ENCODE measurements at places on chromosomes 4 and X.

GRCh38 chr4:144338148-144338547 is 197.6 kb upstream of the GYPA start:
- DNase-seq, result no peak

- DNase-seq, result no peak
Measured at GRCh38 chrX:39450234-39450977, 647.4 kb downstream of the BCOR start.

GRCh38 chr4:64883087-64883807 is 474.0 kb upstream of the TECRL start:
- DNase-seq, result no peak

- no peak for DNase-seq
Measured at GRCh38 chrX:150530821-150531220, 37.6 kb upstream of the MTM1 start.

- DNase-seq, result no peak
Measured at GRCh38 chr4:139282065-139282720, 2.2 kb upstream of the MGARP start.

- no peak for DNase-seq
Measured at GRCh38 chr4:83013902-83014301, 3.3 kb upstream of the LIN54 start.

- no peak for DNase-seq
Measured at GRCh38 chr4:122341886-122342285, 36.9 kb upstream of the ADAD1 start.

GRCh38 chrX:145990051-145990450 is 172.4 kb downstream of the SLITRK2 start:
- DNase-seq, result no peak

DNA sequence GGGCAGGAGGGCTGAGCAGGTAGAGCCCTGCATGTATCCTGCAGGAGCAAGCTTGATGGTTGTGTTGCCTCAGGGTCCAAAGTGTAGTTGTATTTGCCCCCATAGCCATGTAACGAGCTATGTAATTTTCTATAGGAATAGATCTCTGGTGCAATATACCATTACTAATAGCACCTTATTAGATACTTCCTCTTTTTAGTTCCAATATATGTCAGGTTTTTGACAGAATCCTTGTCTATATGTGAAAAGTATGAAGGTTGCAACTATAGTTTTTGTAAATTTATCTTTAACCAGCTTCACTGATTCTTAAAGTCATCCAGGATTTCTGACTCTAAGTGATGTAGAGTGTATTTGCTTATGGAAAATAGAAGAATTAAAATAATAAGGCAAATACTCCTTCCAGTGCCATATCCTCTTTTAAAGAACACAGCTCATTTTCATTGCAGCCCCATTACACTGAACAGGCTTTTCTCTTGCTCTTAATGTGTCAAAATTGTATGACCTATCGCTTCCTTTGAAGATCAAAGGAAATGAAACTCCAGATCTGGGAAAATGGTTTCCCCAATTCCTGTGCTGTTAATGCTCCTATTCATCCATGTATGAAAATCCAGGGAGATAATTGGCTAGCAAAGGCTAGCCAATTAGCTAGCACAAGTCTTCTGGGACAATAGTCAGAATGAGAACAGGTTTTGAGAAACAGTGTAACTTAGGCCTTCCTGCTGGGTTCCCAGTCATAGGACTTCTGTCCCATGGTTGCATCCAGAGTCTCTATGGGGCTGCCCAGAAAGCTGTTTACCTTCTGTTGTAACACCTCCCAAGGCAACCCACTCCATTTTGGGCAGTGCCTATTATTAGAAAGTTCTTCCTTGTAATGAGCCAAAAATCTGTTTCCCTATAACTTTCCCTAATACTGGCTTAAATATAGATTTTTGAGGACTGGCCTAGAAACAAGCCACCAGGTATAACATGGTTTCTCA is 90.6 kb downstream of the TSPAN7 start:
- no peak for DNase-seq

DNA sequence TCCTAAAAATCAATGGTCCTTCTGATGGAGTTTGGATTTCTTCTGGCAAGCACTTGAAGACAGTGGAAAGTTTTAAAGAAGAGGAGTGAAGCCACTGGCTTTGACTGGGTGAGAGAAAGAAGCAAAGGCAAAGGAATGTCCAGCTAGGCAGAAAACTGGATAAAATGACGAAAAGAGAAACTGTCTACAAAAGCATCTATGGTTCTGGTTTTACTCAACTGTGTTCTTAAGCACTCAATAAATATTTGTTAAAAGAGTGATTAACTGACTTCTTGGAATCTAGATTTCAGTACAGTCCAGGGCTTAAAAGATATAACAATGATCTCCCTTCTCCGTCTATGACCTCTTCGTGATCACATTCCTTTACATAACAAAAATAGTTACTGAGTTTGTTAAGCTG is 52.4 kb downstream of the PACRGL start:
- DNase-seq, result no peak

GRCh38 chrX:155056471-155056870 is 14.5 kb downstream of the CMC4 start:
- no peak for DNase-seq

- no peak for DNase-seq
Measured at GRCh38 chrX:11465648-11466411, 172.6 kb downstream of the AMELX start.

DNA sequence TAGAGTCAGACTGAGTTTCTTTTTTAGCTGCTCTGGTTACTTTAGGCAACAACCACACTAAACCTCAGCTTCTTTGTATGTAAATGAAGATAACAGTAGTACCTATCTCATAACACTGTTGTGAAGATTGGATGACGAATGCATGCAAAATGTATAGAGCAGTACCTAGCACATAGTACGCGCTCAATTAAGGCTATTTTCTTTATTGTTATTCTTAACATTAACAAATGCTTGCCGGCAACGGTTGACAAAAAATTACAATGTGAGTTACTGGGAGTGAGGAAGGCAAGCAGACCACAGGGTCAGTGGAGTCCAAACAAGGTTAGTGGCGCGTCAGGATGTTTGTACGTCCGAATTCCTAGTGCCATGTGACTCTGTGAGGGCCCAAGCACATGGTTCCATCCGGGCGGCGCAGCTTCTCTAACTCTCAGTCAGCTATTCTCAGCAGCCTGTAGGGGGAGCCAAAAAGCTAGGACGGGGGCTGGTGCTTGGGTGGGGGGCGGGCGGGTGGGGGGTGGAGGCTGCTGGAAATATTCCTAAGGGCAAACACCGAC is 821 bp upstream of the NALF2 start:
- DNase-seq, result no peak

- no peak for DNase-seq
Measured at GRCh38 chrX:26414534-26414933, 198.6 kb downstream of the MAGEB5 start.

DNA sequence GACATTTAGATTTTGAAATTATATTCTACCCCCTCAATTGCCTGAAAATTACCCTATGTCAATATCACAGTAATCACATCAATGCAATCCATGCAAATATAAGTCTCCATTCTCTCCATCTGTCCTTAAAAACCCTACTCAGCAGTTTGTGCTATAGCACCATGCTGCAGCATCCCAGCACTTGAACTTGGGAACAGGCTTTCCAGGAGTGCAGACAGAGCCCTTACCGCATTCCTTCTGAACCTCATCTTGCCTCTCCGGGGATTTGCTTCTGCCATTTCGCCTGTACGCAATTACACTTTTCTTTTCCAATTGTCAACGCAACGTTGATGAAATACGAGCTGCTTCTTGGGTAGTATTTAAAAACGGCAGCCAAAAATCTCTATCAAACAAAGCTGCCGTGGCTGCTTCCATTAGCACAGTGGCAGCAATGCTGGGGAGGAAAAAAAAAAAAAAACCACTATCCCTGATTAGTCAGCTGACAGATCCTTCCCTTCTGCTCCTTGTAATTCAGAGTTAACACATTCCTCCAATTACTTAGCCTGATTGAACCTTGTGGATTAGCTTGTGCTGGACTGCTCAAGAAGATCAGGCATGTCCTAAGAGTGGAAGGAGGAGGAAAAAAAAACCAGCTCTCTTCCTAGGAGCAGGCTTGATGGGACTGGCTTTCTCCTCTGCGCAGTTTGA is 65.6 kb downstream of the MCF2 start:
- no peak for DNase-seq

DNA sequence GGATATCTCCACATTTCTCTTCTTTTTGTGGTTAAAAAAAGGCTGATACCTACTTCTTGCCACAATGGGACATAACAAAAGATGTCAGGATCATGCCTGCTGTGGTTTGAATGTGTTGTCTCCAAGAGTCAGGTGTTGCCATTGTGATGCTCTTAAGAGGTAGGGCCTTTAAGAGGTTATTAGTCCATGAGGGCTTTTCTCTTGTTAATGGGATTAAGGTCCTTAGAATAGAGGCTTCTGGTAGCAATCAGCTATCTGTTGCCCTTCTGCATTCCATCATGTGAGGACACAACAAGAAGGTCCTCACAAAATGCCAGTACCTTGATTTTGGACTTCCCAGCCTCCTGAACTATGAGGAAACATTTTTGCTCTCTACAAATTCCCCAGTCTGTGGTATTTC is 191.4 kb downstream of the GBA3 start:
- DNase-seq, result no peak

DNA sequence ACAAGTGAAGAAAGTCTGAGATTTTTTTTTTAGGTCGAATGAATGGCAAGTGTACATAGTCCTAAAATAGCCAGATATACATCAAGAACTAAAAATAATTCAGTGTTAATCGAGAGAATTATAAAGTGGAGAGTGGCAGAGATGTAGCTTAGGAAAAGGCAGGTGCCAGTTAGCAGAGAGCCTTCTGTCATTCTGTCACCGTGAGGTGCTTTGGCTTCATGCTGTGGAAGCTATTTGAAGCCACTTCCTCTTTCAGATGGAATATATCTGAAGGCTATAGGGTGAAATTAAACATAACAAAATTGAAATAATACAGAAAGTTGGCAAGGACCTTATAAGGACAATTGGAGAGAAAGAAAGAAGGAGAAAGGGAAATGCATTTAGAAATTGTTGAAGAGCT is 756.3 kb downstream of the CCSER1 start:
- no peak for DNase-seq

GRCh38 chr4:42482516-42483327 is 85.4 kb downstream of the SHISA3 start:
- no peak for DNase-seq

GRCh38 chrX:70437011-70437410 is 7.6 kb upstream of the DLG3 start:
- DNase-seq, result no peak

- DNase-seq, result no peak
Measured at GRCh38 chr4:169029947-169030346, 19.9 kb upstream of the CBR4 start.

DNA sequence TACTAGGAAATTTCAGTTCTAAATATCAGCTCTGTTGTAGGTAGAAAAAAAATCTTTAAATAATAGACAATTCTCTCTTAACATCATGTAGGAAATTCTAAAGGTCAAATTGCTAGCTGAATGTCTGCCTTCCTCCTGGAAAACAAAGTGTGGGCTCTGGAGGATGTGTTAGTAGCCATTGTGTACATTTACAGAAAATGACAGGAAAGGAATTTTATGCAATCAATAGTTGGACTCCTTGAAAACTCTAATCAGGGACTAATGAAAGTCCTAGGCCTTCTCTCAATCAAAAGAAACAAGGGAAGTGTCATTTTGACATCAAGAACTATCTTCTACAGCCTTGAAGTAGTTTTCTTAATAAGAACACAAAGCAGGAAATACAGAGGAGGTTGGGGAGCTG is 174.6 kb downstream of the ANKRD50 start:
- DNase-seq, result no peak

GRCh38 chr4:73683456-73683855 is 56.9 kb upstream of the CXCL8 start:
- DNase-seq, result no peak

DNA sequence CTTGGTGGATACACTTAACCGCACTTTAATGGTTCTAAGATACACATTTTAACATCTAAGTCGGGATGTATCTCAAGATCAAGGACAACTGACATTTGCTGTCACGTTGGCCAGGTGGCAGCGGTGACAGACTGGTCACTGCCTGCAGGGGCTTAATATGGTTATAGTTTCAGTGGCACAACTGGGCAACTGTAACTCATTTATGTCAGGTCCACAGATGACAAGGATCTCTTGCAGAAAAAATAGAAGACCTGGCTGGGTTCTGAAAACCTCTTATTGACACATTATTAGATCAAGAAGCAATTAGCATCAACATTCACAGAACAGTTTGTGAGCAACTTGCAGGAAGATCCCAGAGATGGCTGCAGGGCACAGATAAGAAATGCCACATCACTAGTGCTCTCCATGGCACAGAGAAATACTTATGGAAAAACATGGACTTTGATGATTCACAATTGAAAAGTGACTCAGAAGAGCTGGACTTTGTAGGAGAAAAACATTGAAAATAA is 99.6 kb upstream of the SORBS2 start:
- no peak for DNase-seq

DNA sequence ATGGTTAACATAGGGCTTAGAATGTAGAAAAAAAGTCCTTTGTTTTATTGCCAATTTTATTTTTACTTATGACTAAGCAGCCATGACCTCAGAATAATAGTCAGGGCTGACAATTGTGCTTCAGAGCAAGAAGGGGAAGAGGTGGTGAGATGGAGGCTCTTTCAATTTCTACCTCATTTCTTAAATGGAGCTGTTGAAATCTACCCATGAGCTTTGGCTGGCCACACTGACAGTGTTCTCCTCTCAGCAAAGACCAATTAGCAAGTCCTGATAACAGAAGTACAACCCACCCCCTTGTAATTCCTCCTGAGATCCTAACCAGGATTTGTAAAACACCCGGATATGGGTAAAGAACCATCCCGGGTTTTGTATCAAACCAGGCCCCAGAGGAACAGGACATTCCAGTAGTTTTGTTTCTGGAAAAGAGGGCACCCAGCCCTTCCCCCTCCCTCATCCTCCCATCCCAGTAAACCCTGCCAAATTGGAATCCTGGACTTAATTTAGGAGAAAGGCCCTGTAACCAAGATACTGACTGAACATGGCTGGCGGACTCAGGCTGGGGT is at the start of gene HEPH:
Gene HEPH, plus strand, starts transcription at position 399 of the 563 bp plus-strand sequence. CDS start 6,324 bp downstream, outside the sequence.
- no peak for DNase-seq

- DNase-seq, result no peak
Measured at GRCh38 chrX:25858273-25858880, 279.8 kb upstream of the MAGEB18 start.

GRCh38 chr4:89296896-89297295 is 10.7 kb downstream of the GPRIN3 start:
- DNase-seq, result no peak

GRCh38 chr4:56692576-56692975 is 11.5 kb upstream of the HOPX start:
- no peak for DNase-seq

DNA sequence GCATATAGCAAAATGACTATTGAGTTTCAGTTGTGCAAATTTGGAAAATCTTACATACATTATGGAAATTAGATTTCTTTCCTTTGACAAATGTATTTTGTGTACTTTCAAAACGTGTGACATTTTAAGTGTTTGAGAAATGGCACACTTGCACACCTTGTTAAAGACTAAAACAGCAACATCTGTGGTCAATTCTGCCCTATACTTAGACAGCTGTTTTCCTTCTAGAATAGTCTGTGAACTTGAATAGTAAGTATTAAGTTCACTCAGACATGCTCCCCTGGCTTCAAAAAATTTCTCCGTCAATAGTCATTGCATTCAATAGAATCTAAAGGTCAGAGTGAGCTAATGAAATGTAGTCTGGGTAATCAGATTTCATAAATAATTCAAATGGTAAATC is 21.7 kb upstream of the TBC1D9 start:
- no peak for DNase-seq
